ENCODE measurements at places on chromosomes 6 and 20.
A peak's percentile ranks its signal among the peaks of the same experiment; 100 is the strongest.

GRCh38 chr6:31767096-31767645 lies 4.7 kb downstream of the SAPCD1 start:
- DNase-seq, result no peak

DNA sequence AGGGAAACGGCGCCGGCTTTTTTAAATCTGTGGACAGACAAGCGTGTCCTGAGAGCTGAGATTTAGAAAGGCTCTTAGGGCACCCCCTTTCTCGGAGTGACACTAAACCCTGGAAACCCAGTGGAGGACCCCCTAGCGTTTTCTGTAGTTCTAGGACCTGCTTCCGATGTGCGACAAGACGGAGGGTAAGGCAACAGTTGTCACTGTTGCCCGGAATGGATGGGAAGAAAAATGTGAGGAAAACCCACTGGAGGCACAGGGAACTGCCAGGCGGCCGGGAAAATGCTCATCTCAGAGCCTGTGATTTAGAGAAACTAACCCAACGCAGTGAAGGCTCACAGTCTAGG lies 551 bp upstream of the ATP5F1E start:
- DNase-seq, result no peak

DNA sequence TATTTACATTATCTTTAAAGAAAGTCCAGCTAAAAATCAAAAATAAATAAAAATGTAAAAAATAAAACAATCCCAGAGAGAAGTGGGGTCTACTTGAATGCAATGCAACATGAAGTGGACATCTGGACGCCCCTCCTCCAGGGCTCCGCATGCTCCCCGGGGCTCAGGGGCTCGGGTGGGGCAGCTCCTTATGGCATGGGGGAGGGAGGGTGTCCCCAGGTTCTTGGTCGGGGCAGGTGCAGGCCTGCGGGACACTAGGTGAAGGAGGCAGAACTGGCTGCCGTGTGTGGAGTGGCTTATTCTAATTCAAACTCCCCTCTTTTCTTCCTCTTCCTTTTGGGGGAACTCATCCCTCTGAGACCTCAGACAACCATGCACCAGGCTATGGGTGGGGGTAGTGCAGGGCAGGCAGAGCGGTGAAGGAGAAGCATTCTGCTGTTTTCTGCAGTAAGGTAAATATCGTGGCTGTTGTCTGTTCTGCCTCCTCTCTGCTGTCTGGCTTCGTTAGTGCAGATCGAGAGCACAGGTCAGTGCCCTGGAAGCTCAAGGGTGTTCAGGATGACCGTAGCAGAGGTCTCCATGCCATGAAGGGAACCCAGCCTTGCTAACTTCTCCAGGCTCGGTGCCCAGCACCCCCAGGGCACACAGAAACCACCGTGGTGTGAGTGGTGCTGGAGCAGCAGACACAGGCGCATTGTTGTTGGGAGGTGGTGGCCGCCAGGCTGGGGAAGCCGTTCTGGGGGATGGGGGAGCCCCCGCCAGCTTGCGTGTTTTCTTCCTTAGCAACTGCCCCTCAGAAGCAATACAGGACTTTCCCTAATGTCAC lies 82.6 kb downstream of the TTLL2 start:
- no peak for DNase-seq

- DNase-seq, result no peak
Measured at GRCh38 chr20:19907326-19908056, 109.7 kb upstream of the NAA20 start.

GRCh38 chr6:127515794-127516661 lies 3.1 kb downstream of the MTCL3 start:
- peak; percentile 49 for DNase-seq

DNA sequence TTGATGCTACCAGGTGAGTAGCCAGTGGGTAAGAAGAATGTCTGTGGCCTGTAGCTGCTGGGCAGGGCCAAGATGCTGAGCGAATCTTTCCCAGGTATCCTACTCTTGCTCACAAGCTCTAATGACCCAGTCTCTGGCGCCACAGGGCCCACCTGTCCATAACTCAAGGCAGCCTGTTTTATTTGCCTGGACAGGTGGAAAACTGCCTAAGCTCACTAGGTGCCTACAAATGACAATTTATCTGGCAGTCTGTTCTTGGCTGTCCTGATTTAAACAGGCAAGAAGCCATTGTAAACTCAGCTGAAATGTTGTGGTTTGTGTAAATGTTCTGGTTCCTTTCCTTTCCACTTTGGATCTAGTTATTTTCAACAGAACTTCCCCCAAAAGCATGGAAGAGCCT lies 113.3 kb downstream of the TCP11 start:
- DNase-seq, result no peak

DNA sequence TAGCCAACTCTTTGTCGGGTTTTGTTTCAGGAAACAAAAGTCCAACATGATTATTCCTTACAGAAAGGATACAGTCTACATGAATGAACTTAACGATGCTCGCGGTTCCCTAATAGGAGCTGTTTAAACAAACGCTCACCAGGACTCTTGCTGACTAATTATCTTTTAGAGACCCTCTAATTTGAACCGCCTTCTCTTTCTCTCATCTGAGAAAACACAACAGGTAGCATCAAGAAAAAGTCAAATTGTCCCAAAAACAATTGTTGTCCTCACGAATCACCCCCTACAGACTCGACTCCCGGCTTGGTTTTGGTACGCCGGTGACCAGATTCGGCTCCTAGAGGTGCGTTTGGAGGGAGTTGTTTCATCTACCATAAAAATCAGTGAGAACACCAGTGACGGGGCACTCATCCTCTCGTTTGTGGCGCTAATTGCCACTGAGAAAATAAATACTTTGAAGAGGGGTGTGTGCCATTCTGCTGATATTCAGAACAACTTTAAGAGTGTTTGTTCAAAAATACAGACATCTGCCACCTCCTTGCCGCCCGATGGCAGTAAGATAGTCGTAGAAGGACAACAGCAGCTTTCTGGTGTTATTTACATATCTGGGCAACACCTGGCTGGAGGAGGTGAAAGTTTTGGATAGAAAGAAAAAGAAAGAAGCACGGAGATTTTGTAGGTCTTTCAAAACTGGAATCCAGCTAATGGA lies 1.1 kb upstream of the SIM1 start:
- DNase-seq, result no peak

GRCh38 chr6:8215631-8216030 lies 113.3 kb upstream of the EEF1E1 start:
- DNase-seq, result no peak

DNA sequence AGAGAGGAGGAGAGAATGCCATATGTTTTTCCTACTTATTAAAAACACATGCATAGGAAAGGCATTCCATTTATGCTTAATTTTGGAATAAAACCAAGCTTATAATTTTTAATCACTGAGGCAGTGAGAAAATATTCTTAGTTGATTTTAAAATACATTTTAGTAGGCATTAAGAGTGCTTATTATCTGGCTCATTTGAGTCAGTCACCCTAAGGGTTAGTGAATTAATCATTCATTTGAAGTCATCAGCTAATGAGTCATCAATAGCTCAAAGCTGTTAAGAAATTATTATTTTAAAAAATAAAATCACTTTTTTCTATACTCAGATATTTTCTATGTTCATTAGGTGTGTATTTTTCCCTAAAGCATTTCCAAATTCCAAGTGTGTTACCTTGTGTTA lies 81.6 kb downstream of the TMEM200A start:
- no peak for DNase-seq

- no peak for DNase-seq
Measured at GRCh38 chr20:40646361-40646760, 42.7 kb downstream of the MAFB start.

- DNase-seq, result no peak
Measured at GRCh38 chr6:12314751-12315150, 24.6 kb downstream of the EDN1 start.

DNA sequence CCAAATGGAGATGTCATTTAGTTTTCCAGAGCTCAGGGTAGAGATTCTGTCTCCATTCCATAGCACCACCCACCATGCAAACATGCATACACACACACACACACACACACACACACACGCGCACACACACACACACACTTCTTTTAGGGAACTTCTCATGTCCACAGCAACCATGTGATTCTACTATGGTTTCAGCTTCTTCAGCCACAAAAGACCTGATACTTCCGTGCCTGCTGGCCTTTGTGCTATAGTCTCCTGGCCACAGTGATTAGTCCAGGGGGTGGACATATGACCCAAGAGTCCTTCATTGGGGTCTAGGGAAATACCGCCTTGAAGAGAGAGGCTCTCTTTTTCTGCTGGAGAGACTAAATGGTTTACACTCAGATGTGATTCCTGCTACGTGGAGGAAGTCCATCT lies 53.5 kb downstream of the CARMIL1 start:
- DNase-seq, result no peak

- DNase-seq, result no peak
Measured at GRCh38 chr6:9064156-9064555, 628.8 kb upstream of the SLC35B3 start.

DNA sequence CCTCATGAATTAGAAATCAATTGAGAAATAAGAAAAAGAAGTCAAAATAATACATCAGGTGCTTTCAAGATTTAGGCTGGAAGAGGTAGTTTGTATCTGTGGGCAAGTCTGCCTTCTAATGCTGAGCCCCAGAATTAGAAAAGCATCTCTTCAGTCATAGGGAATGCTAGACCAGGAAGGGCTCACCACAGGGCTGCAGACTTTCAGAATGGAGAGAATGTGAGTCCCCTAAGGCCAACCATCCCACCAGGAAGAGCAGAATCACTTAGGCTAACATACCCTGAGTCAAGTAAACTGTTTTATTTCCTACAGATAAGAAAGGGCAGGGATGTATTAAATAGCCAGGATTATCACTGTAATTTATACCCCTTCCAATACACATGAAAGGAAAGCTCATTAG lies 510.2 kb downstream of the RNF144B start:
- no peak for DNase-seq

- DNase-seq, result no peak
Measured at GRCh38 chr6:170205534-170206316, 85.2 kb downstream of the DLL1 start.

- peak; percentile 25 for DNase-seq
Measured at GRCh38 chr6:75934643-75935472, 137.6 kb downstream of the IMPG1 start.

DNA sequence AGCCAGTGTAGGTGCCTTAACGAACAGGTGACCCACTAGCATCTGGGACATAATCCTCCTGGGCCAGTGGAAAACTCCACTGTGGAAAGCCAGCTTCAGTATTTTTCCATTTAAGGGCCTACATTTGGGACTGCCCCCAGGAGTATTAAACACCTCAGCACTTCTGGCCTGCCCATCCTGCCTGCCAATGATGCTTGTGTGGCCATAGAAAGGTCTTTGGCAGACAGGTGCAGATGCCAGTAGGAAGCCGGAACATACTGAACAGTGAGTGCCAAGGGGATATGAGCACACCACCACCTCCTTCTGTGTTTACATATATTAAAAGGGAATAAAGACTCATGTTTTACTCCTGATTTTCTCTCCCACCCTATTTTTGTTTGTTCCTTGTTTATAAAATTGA lies 19.9 kb downstream of the MCM8 start:
- DNase-seq, result no peak

GRCh38 chr20:23061262-23061661 lies 11.8 kb upstream of the THBD start:
- DNase-seq, result no peak

DNA sequence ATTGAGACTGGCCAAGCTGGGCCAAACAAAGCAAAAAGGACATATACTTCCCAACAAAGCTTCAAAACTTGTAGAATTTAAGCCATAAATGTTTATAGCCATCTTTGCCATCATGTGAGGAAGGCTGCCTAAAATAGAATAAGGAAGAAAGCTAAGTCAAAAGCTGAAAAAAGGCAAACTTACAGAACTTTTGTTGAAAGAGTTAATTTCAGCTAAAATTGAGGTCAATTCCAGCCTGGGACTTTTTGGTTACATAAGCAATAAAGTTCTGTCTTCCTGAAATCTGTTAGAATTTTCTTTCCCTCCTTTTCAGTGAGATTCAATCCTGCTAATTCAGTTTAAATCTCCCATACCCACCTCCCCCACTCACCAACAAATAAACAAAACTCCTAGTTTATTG lies 227.9 kb upstream of the MARCKS start:
- no peak for DNase-seq

DNA sequence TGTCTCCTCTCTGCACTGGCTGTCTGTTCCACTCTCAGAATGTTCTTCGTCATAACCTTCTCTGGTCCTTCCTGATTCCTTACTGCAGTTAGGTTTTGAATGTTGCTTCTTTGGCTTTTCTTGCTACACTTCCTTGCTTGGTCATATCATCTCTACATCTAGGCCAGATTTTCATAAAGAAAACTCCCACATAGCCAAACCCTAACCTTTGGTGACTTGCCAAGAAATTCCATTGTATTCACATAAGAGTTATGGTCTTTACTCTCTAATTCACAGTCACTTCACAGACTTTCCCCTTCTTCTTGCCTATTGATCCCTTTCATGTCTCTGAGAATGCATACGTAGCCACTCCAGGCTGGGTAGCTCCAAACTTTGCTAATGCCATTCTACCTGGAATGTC lies 41.9 kb upstream of the SIM1 start:
- no peak for DNase-seq

GRCh38 chr6:107458672-107459282 lies 587 bp downstream of the PDSS2 start:
- DNase-seq, result peak; percentile 1

DNA sequence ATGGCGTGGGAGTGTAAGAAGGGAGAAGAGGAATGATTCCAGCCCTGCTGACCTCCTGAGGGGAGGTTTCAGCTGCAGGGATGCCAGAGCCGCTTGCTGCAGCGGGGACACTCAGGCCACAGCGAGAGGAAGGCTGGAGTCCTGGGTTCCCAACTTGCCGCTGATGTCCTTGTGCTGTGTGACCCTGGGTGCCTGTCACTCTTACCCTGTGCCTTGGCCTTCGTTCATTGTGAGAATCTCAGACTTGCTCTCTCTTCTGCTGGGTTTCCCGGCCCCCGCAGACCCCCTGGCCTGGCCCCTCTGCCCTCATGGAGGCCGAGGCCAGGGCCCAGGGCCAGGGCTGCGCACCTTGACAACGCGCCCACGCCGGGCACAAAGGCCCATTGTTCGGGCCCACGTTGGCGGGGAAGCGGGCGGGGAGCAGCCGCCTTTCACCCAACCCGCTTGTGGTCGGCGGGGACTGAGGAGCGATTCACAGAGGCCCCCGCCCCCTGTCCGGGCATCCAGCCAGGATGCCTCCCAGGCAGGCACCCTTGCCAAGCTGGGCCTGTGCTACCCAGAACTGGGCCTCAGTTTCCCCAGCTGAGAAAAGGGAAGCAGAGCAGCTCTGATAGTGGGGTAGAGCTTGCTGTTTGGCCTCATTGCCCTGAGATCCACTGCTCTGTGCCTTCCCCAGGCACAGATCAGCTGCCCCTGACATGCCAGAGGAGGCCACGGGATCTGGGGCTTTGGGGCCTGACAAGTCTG lies 52.4 kb downstream of the CEBPB start:
- no peak for DNase-seq

- no peak for DNase-seq
Measured at GRCh38 chr6:111952274-111952673, 79.0 kb upstream of the FYN start.
